ENCODE measurements at places on chromosomes 5 and 9.

DNA sequence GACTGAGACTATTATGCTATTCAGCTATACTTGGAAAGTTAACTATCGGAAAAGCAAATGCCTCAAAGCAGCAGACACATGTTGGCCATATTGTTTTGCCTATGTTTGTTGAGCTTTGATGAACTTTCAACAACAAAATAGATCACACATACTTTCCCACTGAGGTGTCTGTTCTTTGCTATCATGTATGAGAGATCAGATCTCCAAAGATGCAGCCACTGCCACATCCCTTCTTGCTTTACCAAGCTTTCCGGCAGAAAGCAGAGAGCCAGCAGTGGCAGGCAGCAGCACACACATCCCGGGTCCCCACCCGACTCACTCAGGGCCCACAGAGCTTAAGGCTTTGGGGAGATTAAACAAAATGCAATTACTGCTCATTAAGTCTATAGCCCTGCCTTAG lies 18.8 kb downstream of the ZBTB5 start:
- no peak for DNase-seq

DNA sequence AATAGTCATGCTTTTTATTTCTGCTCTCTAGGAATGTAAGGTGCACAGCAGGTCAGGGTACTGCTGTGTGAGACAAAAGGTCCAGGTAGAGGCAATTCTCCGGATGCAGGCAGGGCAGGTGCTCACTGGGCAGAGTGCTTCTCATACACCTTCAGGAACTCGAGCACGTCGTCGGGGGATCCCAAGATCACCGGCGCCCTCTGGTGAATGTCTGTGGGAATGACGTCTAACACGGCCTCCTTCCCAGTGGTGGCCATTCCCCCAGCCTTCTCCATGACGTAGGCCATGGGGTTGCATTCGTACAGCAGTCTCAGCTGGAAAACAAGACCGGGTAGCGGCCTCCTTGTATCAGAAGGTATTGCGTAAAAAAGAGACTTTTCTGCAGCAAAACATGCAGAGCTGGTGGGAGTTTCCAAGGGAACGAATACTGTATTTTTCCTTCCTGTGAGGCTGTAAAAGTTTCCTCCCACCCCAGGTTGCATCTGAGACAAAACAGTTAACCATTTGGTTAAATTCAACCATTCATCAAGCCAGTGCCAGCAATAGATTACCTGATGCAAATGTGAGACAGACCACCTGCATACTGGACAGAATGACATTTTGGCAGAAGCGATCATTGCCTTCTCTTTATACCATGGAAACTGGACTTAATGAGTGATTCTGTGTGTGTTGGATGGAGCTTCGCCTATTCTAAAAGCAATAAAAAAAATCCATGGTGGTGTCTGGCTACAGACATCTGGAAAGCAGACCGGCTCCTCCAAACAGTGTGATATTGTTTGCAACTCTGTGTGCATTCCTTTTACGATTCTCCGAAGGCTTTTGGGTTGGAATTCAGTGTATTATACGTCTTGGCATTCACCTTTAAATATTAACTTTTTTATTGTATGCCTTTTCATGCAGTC lies 9.9 kb upstream of the FBP2 start:
- DNase-seq = peak; percentile 75

GRCh38 chr9:89539374-89539773 lies 41.5 kb upstream of the SEMA4D start:
- DNase-seq = no peak

GRCh38 chr5:93062548-93062947 lies 518.5 kb downstream of the NR2F1-AS1 start:
- peak; percentile 11 for DNase-seq

GRCh38 chr5:21398511-21398910 lies 1410.5 kb upstream of the CDH18 start:
- no peak for DNase-seq

GRCh38 chr9:108756746-108757490 lies 98.9 kb downstream of the ACTL7B start:
- no peak for DNase-seq

GRCh38 chr5:76763136-76763535 lies 47.2 kb downstream of the F2R start:
- DNase-seq = no peak

DNA sequence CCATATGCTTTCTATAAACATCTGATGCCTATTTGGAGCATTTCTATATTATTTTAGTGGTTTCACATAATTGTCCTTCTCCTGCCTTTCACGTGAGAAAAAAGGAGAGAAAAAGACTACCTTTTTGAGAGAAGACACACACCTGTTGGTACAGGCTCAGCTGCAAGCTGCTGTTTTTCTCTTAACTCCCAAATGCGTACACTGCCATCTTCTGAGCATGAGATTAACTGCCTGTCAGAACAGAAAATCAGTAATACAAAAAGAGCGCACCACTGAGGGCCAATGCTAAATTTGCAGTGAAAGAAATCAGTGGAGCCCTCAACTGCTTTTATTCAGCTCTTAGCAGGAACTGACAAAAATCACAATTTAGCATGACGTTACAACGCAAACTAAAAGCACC lies 54.9 kb downstream of the WDR41 start:
- peak; percentile 56 for DNase-seq

GRCh38 chr5:118578093-118578492 lies 410.3 kb downstream of the DTWD2 start:
- DNase-seq = no peak

- no peak for DNase-seq
These were observed 18.9 kb upstream of the FAM174A start for GRCh38 chr5:100516285-100516684.

DNA sequence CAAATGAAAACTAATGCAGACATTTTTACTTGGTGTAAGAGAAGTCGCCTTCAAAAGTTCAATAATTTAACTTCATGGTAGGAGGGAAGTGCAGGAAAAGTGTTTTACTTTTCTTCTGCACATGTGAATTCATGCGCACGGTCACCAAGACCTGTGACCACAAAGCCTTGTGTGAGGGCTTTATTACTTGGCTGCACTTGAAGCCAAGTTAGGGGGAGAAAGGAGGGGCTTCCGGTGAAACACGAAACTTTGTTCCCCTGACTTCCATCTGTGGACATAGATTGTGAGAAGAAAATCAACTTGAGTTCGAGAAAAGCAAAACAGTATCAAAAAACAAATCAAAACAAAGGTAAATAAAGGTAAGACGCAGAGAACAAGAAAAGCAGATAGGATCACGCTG lies 239.9 kb downstream of the ROR2 start:
- DNase-seq = no peak

Data from cerebellar cortex (tissue), 1 donor.